Body of pancreas (tissue), 4 donors: ENCODE measurements at places on chromosomes 5 and 9.

- DNase-seq = no peak
Measured at GRCh38 chr9:130973686-130974281, 34.7 kb upstream of the FIBCD1 start.

DNA sequence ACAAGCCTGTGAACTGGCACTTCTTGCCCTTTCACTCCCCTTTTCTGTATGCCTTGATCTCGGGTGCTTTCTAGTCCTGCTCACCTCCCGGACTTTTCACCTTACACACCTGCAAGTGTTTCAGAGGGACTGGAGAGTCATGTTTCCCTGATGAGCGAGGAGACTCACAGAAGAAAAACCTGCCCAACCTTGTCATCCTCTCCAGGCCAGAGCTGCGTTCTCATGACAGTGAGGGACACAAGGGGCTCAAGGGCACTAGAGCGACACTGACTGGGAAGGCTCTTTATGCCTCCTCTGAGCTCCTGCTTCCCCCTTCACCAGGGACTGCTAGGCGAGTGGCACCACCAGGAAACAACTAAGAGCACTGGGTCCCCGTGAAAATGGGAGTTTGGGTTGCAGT lies 376.9 kb upstream of the RPS23 start:
- no peak for DNase-seq

- DNase-seq = peak; percentile 27
Measured at GRCh38 chr5:151924564-151925301, at the start of gene GLRA1. TSS of gene GLRA1 (minus strand) at chr5:151924851. CDS start at chr5:151924549, 302 bp downstream.

DNA sequence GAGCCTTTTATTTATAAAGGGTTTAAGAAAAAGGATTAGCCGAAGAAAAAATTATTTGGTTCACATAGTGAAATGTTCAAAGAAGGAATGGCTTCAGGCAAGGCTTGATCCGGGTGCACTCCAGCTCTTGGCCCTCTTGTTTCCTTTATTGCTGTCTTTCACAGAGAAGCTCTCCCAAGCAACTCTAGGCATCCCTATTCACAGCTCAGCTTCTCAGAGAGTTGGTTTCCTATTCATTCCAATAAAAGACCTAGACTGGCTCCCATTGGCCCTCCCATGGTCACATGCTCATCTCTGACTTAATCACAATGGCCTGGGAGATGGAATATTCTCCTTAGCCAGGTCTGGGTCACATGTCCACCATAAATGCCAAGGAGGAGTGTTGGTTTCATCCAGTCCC lies 9.4 kb upstream of the FGFR4 start:
- DNase-seq = no peak

GRCh38 chr5:149310947-149311658 lies 34.2 kb upstream of the GRPEL2 start:
- DNase-seq = no peak

DNA sequence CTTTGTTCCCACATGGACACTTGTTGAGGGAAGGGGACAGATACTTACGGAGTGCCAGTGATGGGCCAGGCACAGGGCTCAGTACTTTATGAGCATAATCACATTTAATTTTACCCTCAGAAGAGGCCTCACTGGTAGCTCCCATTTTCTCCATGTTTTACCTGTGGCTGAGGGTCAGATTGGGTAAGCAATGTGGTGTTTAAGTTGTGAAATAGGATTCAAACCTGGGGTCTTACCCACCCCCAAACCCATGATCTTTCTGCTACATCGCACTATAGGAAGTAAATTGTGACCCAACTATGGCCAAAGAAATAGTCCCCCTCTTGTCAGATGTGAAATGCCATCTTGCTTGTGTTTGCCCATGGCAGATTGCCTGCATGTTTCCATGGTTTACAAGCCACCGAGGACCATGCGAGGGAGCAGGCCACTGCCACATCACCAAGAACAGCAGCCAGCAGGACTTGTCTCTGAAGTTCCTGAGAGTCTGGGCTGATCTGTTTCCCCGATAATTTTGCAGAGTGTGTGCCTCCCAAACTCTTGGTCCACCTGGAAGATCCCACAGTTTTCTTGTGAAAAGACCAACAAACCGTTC lies 95.4 kb downstream of the MACROH2A1 start:
- DNase-seq = no peak

DNA sequence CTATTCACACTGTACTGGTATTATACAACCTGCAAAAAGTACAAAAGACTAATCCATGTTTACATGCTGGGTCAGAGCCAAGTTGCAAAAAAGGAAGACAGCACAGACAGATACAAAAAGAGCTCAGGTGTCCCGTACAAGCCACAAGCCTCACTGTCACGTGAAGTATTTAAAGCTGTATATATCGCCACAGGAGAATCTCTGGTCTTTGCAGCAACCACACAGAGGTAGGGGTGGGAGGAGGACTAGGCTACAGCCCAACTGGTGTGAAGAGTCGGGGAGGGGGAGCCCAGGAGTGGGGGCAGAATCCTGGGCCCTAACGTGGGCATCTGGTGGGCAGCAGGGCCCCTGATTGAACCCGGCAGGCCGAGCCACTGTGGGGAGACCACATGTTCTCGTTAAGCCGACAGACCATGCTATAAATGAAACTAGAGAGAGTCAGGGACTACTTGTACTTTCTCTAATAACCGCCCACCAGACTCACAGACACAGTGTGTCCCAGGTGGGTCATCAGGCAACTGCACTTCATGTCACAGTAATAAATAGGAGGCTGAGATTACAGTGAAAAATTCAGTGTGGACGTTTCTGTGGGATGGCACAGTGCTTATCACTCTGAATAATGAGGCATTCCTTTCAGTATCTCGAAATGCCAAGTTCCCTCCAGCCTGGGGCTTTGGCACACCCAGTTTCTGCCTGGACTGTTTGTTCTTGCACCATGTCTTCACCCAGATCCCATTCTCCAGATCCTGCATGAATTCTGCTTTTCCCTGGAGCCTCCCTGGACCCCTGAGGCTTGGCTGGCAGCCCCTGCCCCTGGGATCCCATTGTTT lies 79.3 kb upstream of the SH3PXD2B start:
- no peak for DNase-seq

DNA sequence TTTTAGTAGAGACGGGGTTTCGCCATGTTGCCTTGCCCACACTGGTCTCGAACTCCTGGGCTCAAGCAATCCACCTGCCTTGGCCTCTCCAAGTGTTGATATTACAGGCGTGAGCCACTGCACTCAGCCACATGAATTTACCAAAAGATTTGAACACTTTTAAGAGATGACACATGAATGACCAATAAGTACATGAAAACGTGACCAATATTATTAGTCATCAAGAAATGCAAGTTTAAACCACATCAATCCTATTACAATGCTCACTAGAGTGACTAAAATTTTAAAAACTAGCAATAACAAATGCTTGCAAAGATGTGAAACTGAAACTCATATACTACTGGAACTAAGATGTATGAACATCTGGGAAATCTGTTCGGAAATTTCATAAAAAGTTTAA lies 54.3 kb downstream of the NR6A1 start:
- DNase-seq = no peak

DNA sequence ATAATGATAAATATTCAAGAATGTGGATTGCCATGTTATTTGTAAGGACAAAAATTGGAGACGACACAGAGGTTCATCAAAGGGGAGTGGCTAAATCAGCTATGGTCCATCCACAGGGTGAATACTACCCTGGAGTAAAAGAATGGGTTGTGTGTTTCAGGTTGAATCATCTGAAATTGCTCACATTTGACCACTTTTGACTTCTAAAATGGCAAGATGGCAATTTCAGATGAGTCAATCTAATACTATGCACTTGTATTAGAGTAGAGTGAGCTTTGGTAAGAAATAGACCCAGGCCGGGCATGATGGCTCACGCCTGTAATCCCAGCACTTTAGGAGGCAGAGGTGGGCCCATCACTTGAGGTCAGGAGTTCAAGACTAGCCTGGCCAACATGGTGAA lies 131.8 kb downstream of the GAPVD1 start:
- no peak for DNase-seq

- no peak for DNase-seq
Measured at GRCh38 chr5:882253-883183, 10.1 kb downstream of the BRD9 start.

- DNase-seq = no peak
Measured at GRCh38 chr9:123710299-123710698, 219.6 kb downstream of the DENND1A start.

DNA sequence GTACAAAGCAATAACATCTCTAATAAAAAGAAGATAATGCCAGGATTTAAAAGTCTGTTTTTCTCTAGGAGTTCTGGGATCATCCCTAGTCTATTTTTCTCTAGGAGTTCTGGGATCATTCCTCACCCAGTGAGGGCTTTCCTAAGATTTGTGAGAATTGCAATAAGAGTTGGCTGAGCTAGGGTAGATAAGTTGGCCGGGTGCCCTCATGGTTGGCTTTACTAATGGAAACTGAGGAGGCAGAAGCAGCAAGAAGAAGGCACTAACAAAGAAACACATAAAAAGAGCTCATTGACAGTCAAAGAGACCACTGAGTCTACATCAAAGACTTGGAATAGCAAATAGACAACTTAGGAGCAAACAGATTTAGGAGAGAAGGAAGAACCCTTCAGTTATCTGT lies 4.2 kb downstream of the SLC1A3 start:
- no peak for DNase-seq

DNA sequence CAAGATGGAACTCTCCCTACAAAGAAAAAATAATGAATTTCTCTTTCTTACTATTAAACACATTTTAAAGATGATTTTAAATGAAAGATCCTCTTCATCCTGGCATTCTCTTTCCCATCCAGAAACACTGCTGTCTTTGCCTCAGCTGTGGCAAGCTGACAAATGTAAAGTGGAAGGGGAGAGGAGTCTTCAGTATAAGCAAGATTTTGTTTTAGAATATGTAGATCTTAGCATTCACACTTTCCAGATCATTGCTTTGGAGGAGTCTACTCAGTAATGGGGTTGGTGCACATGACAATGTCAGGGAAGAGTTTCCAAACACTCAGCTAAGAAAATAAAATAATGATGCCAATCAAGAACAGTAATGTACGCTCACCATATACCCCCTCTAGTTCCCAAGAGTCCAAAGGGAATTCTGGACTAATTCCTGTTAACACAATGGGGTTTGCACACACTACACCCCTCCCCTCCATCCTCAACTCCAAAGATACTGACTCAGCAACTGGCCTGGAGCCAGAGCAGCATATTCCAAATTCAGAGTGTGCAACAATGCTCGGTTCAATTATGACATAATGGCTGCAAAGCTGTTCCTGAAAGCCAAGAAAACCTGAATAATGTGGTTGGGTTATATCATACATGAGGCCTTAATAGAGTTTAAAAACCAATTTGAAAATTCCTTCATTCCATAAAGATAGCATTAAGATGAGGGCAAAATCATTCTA lies 4.6 kb downstream of the C5orf63 start:
- no peak for DNase-seq

DNA sequence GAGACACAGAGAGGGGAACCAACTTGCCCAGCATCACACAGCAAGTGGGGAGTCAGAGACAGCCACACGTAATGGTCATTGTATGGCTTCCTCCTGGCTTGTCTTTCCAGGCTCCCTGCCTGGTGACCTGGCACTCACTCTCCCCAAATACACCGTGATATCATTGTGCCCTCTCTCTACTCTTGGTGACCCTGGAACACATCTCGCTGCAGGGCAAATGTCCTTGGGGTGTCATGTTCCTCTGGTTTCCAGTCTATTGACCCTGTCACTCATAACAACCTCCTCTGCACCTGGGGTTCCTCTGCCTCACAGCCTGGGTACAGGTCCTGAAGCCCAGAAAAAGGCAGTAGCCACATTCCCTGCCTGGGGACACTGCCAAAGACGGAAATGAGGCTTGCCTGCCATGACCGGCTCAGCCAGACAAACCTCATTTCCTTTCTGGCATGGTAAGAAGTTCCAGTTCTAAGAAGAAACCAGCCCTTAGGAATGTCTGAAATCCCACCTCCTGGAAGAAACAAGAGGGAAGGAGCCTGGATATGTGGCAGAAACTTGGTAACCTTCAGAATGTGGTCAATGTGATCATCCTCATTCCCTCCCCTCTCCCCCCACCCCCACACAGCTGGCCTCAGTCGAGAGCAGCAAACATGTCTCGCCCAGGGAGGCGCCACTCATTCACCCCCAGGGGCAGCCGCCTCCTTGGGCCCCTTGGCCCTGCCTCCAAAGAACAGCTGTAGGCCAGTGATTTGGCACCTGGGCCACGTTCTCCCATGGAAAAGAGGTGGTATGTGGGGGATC lies 30.6 kb upstream of the SMU1 start:
- DNase-seq = peak; percentile 42

GRCh38 chr5:151906246-151906645 lies 18.4 kb downstream of the GLRA1 start:
- DNase-seq = no peak

DNA sequence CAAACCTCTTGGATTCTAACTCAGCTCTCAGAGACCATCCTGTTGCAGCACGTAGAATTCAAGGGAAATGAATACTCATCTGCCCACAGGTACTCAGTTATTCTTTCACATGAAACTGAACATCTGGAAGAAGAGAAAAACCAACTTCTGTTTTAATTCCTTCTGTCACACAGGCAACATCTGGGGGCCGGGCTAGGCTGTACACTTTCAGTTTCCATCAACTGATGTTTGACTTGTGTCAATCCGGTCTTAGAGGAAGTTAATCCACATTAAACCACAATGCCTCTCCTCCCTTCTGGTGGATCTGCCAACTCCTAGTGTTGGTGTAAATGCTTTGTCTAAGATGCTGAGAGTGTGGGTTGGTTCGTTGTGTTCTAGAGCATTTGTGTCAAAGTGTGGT lies 17.6 kb downstream of the DMRT3 start:
- DNase-seq = no peak

- no peak for DNase-seq
Measured at GRCh38 chr9:106622164-106622487, 240.8 kb upstream of the ZNF462 start.

DNA sequence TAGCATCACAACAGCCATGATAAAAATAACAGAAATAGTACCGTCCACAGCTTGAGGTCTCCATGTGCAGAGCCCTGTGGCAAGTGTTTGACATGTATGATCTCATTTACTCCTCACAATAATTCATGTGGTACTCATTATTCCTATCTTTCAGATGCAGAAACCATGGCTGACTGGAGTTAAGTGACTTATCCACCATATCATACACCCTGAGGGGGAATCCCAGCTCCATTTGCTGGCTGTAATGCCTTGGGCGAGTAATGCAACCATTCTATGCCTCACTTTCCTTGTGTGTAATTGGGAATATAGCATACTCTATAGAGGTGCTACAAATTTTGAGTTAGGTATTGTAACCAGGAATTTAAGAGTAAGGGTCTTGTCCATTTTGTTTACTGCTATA lies 347.0 kb upstream of the CLINT1 start:
- no peak for DNase-seq
